Activated naive CD8-positive, alpha-beta T cell treated with anti-CD3 and anti-CD28 coated beads for 36 hours (primary cell): ENCODE measurements at places on chromosomes 2 and 18. TPM values are rescaled to one million over a fixed set of nuclear protein-coding genes. Genes with fewer than 3 reads are reported as not detected.

The SRD5A2 gene
- not detected for total RNA-seq

The BMP10 gene
- total RNA-seq = not detected

GRCh38 chr2:164974221-164974620, 18.9 kb upstream of the SLC38A11 start:
- H3K27me3 ChIP-seq = no peaks in the 10 kb centered on the region
- no peaks in the 10 kb centered on the region for H3K36me3 ChIP-seq
- peaks cover 3% of the 10 kb centered on the region for H3K4me1 ChIP-seq
- H3K27ac ChIP-seq = no peak overlapping the region
- no peak overlapping the region for H3K4me3 ChIP-seq
- no peak for DNase-seq

DNA sequence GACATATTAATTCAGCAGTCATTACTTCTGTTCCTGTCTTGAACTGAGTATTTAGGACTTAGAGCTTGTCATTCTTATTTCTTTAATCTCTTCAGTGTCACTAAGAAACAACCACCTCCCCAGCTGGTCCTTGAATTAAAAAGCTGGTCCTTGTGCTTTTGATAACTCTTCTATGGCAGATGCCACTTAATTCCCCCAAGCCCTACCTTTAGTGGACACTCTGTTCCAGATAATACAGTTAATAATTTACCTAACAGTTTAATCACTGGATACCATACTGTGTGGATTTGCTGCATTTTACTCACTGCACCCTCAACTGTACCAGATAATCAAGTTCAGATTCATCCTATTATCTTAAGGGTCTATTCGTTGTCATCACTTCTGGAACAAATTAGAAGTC, 73.1 kb downstream of the SKA1 start:
- no peaks in the 10 kb centered on the region for H3K36me3 ChIP-seq
- no peak for DNase-seq

GRCh38 chr18:61894751-61895524, 2.1 kb upstream of the RNF152 start:
- peaks cover 60% of the 10 kb centered on the region for H3K27me3 ChIP-seq
- H3K4me3 ChIP-seq = peak overlapping the region; percentile 65
- H3K27ac ChIP-seq = no peak overlapping the region
- DNase-seq = no peak

GRCh38 chr18:63137999-63138435, 181.6 kb downstream of the BCL2 start:
- peak overlapping the region; percentile 85 for H3K27ac ChIP-seq
- peaks cover 47% of the 10 kb centered on the region for H3K4me1 ChIP-seq
- no peaks in the 10 kb centered on the region for H3K27me3 ChIP-seq
- peak overlapping the region; percentile 71 for H3K4me3 ChIP-seq
